ENCODE measurements at places on chromosomes 4 and X.

GRCh38 chr4:87657525-87657924, 7.4 kb downstream of the DMP1 start:
- DNase-seq, result no peak

GRCh38 chr4:1414831-1415680, 8.8 kb upstream of the NKX1-1 start:
- DNase-seq, result no peak

GRCh38 chr4:74282926-74283325, 25.3 kb upstream of the EPGN start:
- DNase-seq, result no peak

DNA sequence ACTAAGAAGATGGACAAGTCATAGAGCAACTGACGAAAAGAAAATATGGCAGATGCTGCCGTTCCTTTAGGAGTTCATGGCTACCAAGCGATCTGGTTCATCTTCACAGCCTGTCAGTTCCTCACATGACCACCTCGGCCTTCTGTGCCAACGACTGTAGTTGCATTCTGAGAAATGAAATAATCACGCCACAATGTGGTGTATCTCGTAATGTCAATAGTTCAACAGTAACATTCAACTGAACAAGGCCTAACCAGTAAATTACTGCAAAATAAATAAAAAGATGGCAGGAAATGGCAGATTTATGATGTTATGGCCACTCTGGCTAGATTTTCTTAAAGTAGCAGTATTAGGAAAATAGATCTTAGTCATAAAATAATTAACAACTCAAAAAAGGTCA, 4.4 kb downstream of the GPRIN3 start:
- no peak for DNase-seq

DNA sequence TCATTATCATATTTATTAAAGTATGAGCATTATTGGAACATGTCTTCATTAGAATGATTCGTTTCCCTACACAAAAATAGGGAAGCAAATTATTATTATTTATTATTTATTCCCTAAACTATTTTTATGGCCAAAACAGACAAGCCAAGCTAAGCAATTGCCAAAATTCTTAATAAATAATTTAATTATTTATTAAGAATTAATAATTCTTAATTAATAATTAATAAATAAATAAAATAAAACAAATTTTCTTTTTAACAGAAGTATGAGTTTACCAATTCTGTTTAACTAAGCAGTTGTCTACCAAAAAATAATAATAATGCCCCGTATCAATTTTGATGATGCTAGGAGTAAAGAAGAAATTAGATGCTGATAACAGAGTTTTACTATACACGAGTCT, 1080.8 kb upstream of the AGA start:
- no peak for DNase-seq
